AG09309 (cell line): ENCODE measurements at places on chromosomes 1 and 21.

- no peak for DNase-seq
Measured at GRCh38 chr1:113984710-113985109, 5.4 kb downstream of the OLFML3 start.

- DNase-seq: no peak
Measured at GRCh38 chr1:204896023-204896422, 25.4 kb downstream of the NFASC start.

DNA sequence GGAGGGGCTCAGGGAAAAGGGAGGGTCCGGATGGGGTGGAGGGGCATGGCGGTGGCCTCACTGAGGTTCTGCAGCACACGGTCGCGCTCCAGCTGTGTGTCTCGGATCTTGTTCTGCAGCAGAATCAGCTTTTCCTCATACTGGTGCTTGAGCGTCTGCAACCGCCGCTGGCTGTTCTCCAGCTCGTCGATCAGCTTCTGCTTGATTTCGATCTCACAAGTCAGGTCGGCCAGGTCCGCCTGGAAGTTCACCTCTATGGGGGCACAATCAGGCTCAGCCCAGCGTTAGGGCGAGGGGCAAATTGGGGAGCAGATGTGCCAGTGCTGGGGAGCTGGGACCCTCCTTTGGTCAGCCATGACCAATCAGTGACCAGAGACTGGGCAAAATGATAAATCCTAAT lies 25.2 kb downstream of the KIF21B start:
- DNase-seq: no peak

DNA sequence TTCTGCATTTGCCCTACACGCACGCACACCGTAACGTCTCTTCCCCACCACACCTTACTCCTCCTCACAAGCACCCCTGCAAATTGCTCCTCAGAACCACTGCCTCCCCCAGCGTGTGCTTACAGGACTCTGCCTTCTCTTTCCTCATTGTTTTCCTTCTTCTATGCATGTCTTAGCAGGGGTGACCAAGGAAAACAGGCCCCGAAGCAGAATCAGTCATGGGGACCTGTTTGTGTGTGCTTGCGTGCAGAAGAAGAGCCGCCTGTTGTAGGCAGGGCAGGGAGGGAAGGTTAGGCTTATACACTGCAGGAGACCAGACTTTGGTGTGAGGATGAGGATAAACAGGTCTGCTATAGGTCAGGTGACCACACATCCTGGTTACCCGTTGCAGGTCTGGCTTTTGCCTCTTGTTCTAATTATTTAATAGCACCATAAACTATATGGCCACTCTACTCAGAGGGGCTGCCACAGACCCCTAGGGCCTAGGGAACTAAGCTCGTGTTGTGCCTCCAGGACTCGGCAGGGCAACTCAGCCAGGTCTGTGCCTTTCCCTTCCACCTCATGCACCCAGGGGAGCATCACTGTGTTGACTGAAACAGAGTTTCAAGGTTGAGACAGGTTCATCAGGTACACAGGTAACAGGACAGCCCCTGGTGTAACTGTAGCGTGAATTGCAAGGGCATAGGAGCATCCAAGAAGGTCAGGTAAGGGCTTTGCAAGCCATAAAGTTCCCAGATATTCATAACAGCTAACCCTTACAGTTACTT lies 60.8 kb upstream of the EPS8L3 start:
- DNase-seq: no peak

- no peak for DNase-seq
Measured at GRCh38 chr1:116147972-116148371, 36.8 kb downstream of the MAB21L3 start.

DNA sequence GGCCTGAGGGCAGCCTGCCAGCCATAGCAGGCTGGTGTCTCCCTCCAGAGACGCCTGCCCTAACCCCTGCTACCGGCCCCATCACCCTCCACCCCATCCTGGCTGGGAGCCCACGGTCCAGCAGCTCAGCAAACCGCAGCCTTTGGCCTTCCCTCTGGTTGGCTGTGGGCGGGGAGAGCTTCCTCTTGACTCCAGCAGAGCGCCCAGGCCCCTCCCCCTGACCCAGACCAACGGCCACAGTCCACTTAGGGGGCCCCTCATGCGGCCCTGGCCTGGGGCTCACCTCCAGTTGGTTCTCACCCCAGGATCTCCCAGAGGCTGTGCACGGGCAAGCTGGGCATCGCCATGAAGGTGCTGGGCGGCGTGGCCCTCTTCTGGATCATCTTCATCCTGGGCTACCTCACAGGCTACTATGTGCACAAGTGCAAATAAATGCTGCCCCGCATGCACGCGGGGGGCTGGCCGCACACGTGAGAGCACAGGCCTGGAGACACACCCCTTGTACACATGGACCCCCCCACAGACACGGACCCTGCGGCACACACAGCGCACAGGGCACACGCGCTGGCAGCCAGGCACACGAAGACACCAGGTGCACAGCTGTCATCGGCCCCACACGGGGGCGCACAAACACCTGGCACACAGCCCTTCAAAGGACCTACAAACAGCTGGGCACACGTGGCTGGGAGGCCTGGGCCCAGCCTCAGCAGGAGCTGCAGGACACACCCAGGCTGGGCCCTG lies 3.1 kb downstream of the SMIM1 start:
- DNase-seq: no peak

DNA sequence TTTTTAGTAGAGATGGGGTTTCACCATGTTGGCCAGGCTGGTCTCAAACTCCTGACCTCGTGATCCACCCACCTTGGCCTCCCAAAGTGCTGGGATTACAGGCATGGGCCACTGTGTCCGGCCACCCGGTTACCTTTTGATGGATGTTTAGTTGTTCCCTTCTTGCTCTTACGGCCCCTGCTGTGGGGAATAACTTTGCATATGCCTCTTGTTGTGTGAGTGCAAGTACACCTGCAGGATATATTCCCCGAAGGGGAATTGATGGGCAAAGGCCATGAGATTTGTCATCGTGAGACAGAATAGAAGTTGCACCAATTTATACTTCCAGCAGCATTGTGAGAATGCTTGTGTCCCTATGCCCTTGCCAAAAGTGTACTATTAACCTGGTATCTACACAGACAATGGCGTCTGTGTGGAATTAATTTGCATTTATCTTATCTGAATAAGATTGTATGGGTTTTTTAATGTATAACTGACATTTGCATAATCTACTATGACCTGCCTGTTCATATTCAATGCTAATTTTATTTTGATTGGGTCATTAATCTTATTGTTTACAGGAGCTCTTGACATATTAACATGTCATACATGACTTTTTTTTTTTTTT lies 8.1 kb downstream of the IL6R start:
- no peak for DNase-seq

DNA sequence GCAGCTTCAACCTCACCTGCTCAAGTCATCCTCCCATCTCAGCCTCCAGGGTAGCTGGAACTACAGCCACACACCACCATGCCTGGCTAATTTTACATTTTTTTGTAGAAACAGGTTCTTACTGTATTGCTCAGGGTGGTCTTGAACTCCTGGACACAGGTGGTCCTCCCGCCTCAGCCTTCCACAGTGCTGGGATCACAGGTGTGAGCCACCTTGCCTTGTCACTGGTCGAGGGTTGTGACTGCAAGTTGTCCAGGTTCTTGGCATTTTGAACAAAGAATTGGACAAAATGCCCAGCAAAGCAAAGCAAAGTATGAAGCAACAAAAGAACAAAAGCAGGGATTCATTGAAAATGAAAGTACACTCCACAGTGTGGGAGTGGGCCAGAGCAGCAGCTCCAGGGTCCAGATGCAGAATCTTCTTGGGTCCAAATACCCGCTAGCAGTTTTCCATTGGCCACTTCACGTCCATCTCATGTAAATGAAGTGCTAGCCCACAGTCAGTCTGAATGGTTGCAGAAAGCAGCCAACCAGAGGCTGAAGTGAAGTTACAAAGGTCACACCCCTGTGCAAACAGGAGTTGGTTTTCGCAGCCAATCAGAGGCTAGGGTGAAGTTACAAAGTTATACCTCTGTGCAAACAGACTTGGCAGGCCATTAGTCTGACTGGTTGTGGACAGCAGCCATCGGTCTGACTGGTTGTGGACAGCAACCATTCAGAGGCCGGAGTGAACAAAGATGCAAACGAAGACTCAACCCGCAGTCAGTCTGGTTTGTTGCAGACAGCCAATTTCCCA lies 109.5 kb upstream of the KIF26B start:
- DNase-seq: no peak

DNA sequence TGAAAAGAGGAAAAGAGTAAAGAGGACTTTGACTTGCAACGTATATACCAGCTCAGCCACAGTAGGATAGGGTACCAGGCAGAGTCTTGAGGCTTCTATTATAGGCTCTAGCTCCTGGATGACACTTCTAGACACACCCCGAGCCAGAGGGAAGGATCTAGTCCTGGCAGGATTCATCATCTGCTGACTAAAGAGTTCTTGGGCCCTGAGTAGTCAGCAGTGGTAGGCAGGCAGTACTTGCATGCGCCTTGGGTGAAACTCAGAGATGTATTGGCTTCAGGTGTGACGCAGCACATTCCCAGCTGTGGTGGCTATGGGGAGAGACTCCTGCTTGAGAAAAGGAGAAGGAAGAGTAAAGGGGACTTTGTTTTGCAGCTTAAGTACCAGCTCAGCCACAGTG lies 162.3 kb upstream of the APP start:
- DNase-seq: no peak

GRCh38 chr1:44019466-44019948 lies 11.8 kb downstream of the SLC6A9 start:
- no peak for DNase-seq

GRCh38 chr1:147652306-147652705 lies 18.0 kb downstream of the ACP6 start:
- DNase-seq: no peak

- no peak for DNase-seq
Measured at GRCh38 chr1:75273110-75273509, 138.9 kb downstream of the LHX8 start.

DNA sequence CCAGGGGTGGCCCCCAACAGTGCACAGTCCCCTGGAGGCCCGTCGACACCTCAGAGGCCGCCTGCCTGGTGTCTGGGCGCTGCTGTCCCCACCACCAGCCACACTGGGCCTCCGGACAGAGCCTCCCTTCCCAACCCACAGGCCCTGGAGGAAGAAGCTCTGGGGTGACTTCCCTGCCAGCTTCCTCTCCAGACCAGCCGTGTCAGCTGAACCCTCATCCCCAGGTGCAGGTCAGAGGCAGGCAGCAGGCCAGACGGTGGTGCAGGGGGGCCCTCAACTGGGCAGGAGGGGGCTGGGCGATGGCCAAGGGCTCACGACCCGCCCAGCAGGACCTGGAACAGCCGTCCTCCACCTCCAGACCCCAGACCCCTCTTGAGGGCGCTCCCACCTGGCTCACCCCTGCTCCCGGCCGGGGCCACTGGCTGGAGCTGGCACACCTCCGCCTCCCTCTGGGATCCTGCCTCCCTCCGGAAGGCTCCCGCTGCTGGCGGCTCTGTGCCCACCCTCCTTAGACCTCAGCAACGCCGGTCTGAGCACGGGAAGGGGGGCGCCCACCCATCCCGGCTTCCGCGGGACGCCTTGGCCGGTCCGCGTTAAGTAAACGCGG lies 520 bp downstream of the TNFRSF18 start:
- no peak for DNase-seq

DNA sequence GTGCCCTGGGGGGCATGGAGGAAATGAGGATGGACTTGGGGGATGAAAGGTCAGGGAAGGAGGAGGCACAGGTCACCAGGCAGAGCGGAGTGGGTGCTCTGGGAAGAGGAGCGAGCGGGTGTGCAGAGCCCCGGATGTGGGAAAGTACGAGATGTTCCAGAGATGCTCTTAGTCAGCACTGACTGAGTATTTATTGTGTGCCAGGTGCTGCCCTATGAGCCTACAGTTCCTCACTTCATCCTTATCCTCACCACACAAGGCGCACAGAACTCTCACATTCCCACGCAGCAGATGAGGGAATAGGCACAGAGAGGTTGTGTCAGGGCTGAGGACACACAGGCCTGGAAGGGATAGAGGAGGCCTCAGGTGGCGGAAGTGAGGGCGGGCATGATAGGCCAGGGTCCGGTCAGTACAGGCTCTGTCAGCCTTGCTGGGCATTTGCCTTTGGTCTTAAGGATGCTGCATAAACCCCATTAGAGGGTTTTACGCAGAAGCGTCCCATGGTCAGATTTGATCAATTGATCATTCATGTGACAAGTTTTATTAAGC lies 77.3 kb downstream of the ARHGEF10L start:
- no peak for DNase-seq

DNA sequence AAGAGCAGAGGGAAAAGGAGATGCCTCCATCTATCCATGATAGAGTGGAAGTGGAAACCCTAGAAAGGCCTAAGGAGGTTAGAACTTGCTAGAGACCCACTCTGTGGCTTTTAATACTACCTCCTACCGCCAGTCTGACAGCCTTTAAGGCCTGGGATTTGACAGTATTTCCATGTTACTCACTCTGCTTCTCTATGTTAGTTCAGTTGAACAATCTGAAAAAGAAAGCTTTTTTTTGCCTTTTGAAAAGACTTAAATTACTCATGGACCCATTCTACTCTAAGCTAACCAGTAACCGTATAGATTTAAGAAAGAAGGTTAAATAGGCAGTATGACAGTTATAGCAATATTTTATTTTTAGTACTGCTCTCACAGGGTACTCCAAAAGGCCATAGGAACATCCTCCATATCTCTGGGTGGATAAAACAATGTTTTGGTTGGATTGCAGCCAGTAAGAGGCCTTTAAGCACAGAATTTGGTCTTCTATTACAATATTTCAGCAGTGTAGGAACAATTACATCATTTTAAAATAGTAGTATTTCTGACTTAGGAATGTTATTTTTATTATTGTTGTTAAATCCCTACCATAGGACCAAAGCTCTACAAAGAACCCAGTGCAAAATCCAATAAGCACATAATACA lies 15.9 kb upstream of the GPR25 start:
- DNase-seq: peak; percentile 38

- DNase-seq: no peak
Measured at GRCh38 chr1:97044159-97044760, 322.7 kb downstream of the PTBP2 start.

- no peak for DNase-seq
Measured at GRCh38 chr1:42319128-42319851, 15.7 kb downstream of the FOXJ3 start.
